D341Med (cell line): ENCODE measurements at places on chromosomes 5 and 9.
A peak's percentile ranks its signal among the peaks of the same experiment; 100 is the strongest.

DNA sequence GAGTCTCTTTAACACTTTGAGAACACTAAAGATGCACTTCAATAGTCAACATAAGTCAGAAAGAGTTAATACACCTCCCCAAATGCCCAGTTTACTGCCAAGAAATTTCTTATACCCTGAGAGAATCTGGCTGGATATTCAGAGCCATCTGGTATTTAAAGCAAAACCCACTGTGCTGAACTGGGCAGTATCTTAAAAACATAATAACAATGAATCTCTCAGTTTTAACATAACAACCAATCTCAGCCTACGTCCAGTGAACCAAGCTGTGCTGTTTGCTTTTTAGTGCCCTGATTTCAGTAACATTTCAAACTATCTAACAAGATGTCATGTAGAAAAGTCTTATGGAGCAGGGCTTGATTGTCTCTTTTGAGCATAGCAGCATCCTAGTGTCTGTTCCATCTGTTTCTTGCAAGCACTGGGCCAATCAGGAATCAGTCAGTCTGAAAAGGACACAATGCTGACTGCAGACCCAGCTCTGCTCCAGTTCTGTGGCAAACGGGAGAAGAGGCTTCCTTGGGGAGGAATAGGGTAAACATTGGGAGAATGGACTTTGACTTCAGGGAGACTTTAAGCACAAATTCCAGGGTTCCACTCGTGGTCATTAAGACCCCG, 43.6 kb upstream of the FAM81B start:
- no peak for DNase-seq

DNA sequence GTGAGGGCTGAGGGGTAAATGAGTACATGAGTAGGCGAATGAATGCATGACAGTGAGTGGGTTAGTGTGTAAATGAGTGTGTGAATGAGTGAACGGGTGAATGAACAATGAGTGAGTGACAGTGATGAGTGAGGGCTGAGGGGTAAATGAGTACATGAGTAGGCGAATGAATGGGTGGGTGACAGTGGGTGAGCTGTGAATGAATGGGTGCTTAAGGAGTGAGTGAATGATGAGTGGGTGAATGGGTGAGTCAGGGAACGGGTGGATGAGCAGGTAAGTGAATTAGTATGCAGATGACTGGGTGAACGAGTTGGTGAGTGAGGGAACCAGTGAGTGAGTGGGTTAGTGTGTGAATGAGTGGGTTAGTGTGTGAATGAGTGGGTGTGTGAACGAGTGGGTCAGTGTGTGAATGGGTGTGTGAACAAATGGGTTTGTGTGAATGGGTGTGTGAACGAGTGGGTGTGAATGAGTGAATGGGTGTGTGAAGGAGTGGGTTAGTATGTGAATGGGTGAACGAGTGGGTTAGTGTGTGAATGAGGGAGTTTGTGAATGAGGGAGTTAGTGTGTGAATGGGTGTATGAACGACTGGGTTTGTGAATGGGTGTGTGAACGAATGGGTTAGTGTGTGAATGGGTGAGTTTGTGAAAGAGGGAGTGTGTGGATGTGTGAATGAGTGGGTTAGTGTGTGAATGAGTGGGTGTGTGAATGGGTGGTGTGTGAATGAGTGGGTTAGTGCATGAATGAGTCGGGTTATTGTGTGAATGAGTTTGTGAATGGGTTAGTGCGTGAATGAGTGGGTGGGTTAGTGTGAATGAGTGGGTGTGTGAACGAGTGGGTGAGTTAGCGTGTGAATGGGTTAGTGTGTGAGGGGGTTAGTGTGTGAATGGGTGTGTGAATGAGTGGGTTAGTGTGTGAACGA, 32.9 kb downstream of the NKD2 start:
- no peak for DNase-seq

GRCh38 chr5:2184026-2184366, 301.3 kb upstream of the IRX4 start:
- DNase-seq = no peak

GRCh38 chr9:96187151-96187555, 114.8 kb downstream of the HSD17B3 start:
- no peak for DNase-seq

GRCh38 chr5:23139338-23140171, 286.4 kb upstream of the CDH12 start:
- peak; percentile 30 for DNase-seq
